ENCODE measurements at places on chromosomes 3 and 15. TPM values are rescaled to one million over a fixed set of nuclear protein-coding genes. Genes with fewer than 3 reads are reported as not detected.

Gene DGKG
- total RNA-seq = 2.5 TPM

Gene CHRM5
- total RNA-seq = under 0.01 TPM

Gene SMAD3
- total RNA-seq = 71.0 TPM

Gene CYP1A2
- total RNA-seq = not detected

Gene ATP13A5
- not detected for total RNA-seq

Gene MTHFS
- total RNA-seq = 8.3 TPM

Gene PCSK6
- not detected for total RNA-seq

Gene SLCO2A1
- under 0.01 TPM for total RNA-seq

Gene FETUB
- not detected for total RNA-seq

Gene RBP2
- total RNA-seq = not detected

Gene TMEM45A
- 20.8 TPM for total RNA-seq

Gene CLDN16
- under 0.01 TPM for total RNA-seq

- peak; percentile 17 for DNase-seq
These were observed 40.8 kb downstream of the KCNAB1 start for GRCh38 chr3:156161172-156161571.

DNA sequence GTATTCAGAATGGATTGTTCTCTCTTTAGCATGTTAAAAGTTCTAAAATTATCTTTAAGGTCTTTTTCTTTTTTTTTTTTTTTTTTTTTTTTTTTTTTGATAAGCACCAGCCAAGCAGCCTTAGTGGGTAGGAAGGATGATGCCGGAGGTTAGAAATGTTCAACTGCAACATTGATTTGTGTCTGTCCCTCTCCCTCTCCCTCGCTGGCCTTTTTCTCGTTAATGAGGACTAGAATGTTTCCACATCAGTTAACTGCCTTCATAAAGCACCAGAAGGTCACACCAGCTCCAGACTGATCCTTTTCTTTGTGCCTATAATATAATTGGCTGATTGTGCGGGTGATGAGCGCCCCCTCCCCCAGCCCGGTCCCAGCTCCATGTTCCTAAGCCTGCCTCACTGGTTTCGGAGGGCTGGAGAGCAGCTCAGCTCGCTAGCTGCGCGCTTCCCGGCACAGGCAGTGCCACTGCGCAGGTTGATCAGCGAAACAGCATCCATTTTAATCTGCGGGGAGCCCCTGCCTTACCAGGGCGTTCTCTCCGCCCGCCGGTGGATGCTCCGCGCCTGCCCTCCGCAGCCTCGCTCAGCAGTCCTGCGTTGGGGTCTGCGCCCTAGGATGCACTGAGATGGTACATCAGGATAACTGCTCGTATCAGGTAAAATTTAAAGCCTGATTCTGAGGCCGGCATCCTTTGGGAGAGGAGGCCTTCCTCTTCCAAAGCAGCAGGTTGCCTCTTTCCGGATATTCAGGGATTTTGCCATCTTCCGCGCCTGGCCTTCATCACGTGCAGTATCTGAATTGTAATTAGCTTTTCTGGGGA lies 148.9 kb upstream of the IL12A start:
- DNase-seq = no peak

DNA sequence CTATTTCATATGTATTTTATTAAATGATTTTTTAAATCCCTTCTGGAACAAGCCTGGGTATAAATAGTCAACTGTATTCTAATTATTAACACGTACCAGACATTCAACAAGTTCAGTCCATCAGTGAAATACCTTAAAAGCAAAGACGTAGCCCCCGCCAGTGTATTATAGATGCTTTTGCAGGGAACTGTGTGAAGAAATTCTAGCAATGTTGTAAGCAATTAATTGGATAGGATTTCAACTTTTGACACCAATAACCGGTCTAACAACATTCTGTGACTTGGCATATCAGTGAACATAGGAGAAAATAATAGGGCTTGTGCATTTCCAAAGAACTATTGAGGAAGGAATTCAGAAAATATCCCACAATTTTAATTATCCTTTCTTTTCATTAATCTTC lies 67.2 kb upstream of the TGFBR2 start:
- no peak for DNase-seq

GRCh38 chr3:53171064-53171418 lies 10.0 kb downstream of the PRKCD start:
- DNase-seq = no peak

DNA sequence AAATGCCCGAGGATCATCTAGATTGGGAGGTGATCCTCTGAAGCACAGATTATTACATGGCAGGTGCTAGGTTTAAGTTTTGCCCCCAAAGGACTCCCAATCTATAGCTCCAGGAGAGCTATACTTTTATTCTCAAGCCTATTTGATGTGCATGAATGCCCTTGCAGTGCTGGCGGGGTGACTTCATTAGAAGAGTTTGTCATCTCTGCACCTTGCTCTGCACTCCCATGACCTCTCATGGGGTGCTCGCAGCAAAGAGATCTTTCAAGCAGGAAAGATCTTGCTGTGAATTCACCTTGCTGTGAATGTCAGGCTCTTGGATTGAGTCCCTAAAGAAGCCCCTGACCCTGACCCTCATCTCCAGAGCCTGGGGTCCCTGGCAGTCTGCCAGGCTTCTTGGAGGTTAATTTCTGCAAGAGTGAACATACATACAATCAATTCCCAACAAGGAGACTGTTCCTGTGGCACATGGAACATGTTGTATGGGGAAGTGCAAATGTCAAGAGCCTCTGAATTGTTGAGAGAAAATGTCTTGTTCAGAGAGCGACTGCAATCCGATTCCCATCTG lies 45.9 kb downstream of the FAM43A start:
- DNase-seq = no peak

DNA sequence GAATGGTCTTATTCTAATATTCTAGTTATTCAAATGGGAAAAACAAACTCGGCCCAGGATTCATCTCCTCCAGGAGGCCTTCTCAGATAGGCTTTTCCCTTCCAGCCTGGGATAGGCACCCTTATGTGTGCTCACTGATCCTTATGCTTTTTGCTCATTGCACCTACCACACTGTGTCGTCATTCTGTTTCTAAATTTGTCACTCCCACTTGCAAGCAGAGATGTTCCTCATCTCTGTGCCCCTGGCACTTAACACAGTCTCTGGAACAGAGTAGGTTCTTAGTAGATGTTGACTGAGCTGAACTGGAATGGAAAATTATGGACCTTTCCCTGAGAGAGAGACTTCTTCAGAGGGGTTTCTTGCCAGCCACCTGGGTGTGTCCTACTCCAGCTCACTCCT lies 18.7 kb upstream of the SPG11 start:
- DNase-seq = no peak

GRCh38 chr15:74779162-74779648 lies 2.7 kb upstream of the CSK start:
- no peak for DNase-seq

DNA sequence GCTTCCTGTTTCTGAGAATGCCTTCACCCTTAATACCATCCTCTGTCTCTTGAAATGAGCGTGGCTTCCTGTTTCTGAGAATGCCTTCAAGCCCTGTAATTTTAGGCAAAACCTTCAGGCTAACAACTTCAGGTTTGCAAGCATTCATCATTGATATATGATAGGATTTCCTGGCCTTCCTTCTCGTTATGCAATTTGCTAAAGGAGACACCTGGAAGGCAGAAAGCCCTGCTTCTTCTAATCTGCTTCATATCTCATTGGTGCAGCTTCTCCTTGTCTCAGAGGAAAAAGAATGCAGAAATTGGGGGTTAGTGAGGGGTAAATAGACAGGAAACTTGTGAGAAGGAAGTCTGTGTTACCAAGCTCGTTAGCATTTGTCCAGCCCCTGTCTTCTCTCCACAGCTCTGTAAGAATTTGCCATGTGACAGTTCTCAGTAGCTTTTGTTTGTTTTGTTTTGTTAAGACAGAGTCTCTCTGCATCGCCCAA lies 7.3 kb downstream of the ARL6IP5 start:
- DNase-seq = no peak

- DNase-seq = peak; percentile 65
These were observed 4.0 kb upstream of the SIN3A start for GRCh38 chr15:75455424-75455981.

DNA sequence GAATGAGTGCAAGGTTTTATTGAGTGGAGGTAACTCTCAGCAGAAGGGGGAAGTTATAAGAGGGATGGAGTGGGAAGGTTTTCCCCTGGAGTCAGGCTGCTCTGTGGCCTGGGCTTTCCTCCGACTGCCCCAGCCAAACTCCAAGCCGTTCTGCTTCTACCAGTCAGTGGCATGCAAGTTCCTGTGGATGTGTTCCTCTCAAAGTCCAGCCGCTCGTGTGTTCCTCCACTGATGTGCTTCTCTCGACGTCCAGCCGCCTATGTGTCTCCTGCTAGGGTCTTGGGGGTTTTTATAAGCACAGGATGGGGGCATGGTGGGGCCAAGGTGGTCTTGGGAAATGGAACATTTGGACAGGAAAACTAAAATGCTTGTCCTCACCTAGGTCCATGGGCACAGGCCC lies 9.0 kb upstream of the U2SURP start:
- no peak for DNase-seq

DNA sequence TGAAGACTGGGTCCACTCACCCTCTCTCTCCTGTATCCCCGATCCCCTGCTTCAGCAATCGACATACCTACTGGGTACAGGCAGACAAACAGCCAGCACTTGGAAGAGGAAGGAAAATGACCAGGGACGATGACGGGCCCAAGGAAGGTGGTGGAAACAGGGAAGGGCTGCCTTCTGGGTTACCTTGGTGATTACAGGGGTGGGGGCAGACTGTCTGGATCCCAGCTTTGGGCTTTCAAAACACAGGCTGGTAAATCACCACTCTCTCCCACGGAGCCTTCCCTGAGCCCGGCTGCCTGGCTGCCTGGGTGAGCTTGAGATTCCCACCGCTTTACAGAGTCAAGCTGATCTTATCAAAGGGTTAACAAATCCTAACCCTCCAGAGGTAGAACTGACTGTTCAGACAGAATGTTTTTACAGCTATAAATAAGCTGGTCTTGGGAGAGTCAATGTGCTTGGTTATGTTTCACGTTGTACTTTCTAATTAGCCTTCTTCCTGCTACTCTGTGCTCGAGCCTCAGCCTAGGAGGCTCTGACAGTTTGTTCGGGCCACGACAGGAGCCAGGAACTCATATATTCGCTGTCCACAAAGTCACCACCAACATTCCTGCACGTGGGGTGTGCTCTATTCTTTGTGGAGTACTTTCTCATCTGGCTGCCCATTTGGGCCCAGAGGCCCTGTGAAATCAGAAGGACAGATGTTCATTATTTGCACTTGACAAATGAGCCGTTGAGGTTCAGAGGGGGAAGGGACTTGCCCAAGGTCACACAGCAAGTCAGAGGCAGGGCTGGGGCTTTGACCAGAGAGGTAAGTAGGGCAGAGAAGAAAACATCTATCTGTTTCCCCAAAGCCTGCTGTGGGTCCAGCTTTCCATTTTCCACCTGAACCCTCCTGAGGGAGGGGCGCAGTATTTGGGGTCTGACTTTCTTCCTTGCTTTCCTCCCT lies 63.5 kb downstream of the FEM1B start:
- no peak for DNase-seq

- DNase-seq = no peak
These were observed at the start of the genes DUOX1 and DUOXA1 for GRCh38 chr15:45129651-45130129. TSS of gene DUOX1 (plus strand) at chr15:45129994. CDS start at chr15:45131967, 1,973 bp downstream. TSS of gene DUOXA1 (minus strand) at chr15:45129879. CDS start at chr15:45123014, 6,865 bp downstream.

- DNase-seq = no peak
These were observed 113.2 kb upstream of the ALDH1A3 start for GRCh38 chr15:100766243-100767000.

DNA sequence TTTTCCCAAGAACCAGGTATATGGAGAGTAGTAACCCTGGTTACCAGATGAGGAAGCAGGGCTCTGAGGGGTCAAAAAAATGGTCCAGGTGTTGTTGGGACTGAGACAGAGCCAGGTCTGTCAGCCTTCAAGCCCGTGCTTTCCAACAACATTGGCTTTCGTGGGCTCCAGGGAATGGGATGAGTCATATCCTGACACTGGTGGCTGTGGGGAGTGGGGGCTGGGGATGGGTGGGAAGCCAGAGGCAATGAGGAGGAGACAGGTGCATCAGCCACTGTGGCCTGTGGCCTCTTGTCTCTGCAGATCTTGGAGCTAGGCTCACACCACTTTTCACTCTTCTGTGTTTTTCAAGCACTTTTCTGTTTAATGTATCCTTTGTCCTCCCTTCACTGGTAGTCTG lies 38.2 kb downstream of the CORO2B start:
- peak; percentile 59 for DNase-seq

GRCh38 chr3:133377396-133377795 lies 22.5 kb upstream of the BFSP2 start:
- DNase-seq = peak; percentile 69

GRCh38 chr3:65951836-65952505 lies 86.7 kb downstream of the MAGI1 start:
- peak; percentile 46 for DNase-seq

DNA sequence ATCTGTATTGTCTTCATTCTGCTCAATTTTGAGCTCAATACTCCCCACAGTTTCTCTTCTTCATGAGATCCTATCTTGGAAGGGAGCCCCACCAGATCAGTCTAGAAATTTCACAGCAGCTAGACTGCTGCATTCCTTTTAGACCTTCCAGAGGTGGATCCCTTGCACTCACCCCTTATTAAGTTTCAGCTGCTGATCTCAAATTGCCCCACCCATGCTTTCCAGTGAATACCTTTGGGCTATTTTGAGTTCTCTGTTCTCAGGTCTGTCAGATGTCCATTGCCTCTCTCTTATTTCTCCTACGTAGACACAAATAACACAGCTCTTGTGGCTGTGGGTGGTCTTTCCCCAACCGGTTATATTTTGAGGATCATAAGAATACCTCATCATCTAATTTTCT lies 60.8 kb downstream of the GPR156 start:
- no peak for DNase-seq

DNA sequence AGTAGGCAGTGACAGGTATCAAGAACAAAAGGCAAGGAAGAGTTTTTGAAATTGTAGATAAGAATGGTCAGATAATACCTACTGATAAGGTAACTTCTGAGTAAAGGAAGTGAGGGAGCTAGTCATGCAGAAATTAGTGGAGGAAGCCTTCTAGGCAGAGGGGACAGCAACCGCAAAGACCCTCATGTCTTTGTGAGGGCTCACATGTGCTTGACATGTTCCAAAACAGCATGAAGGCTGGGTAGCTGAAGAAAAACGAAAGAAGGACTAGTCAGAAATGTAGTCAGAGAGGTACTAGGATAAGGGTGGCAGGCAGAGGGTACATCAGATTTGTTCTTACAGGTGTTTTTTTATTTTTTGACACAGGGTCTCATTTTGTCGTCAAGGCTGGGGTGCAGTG lies 5.3 kb downstream of the SIN3A start:
- no peak for DNase-seq

GRCh38 chr3:57910990-57911389 lies 97.2 kb upstream of the FLNB start:
- DNase-seq = peak; percentile 28

- no peak for DNase-seq
These were observed 147.8 kb downstream of the NEK10 start for GRCh38 chr3:27221264-27221932.

DNA sequence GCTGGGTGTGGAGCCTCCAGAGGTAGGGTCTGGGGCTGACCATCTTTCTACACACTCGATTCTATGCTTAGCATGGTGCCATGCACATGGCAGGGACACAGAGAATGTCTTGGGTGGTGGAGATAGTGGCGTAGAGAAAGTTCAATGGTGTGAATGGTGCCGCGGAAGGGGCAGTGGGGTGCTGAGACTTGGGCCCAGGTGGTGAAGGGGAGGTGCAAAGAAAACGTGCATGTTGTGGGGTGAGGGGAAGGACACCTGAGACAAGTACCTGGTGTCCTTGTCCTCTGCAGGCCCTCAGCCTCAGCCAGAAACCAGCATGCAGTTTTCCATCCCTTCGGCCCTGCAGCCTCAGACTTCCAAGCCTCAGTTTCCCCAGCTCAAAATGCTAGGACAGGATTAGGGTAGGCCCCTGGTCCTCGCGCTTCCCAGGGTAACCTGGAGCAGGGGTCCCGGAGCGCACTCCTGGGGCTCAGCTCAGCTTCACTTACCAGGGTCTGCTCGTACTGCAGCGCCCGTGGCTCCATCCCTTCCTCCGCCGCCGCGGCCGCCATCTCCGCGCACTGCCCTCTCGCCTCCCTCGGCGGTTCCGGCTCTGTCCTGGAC lies 375 bp downstream of the CLCN2 start:
- DNase-seq = no peak

Data from IMR-90 (cell line).